ENCODE measurements at places on chromosomes 1 and 21. TPM values are rescaled to one million over a fixed set of nuclear protein-coding genes. Genes with fewer than 3 reads are reported as not detected.
A peak's percentile ranks its signal among the peaks of the same experiment; 100 is the strongest.

- no peaks in the 10 kb centered on the region for H3K36me3 ChIP-seq
- H3K4me1 ChIP-seq, result peaks cover 4% of the 10 kb centered on the region
- peaks cover 6% of the 10 kb centered on the region for H3K27me3 ChIP-seq
- DNase-seq, result no peak
Observed at GRCh38 chr1:159996653-159997052, 35.1 kb downstream of the PIGM start.

DNA sequence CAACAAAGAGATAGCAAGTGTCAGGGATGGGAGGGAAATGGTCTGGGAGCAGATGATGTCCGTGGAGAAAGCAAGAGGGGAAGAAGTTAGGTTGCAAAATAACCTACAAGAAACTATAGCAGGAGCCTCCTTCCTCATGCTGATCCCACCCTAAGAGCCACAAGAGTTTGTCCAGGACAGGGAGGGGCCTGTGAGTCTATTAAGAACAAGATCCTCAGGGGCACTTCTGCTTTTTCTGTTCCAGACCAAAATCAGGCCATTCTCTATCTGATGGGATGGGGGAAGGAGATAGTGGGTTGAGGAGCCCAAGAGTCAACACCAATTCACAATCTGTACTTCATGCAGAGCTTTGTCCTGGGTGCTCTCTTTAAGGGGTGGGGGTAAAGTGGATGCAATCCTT is 7.7 kb upstream of the ATP1A4 start:
- no peaks in the 10 kb centered on the region for H3K27me3 ChIP-seq
- no peaks in the 10 kb centered on the region for H3K4me1 ChIP-seq
- no peak overlapping the region for H3K27ac ChIP-seq
- no peak for DNase-seq
- H3K4me3 ChIP-seq, result no peak overlapping the region

DNA sequence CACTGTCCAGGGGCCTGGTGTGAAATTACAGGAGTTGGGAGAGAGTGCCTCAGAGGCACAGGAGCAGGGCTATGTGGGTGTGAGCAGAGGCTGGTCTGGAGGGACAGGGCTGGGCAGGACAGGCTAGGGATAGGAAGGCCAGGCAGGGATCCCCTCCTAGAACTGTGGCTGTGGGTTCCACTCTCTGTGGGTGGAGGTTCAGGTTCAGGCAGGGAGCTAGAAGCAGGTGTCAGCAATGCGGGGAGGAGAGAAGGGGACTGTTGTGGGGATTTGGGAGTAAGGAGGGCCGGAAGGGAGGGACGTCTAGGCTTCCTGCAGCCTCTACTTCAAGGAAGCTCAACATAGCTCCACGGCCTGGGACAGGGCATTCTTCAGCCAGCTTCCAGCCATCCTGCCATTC is 8.3 kb upstream of the GPR61 start:
- H3K4me1 ChIP-seq, result peaks cover 10% of the 10 kb centered on the region
- no peak overlapping the region for H3K4me3 ChIP-seq
- no peak for DNase-seq
- H3K27ac ChIP-seq, result no peak overlapping the region
- no peaks in the 10 kb centered on the region for H3K27me3 ChIP-seq
- no peaks in the 10 kb centered on the region for H3K36me3 ChIP-seq

DNA sequence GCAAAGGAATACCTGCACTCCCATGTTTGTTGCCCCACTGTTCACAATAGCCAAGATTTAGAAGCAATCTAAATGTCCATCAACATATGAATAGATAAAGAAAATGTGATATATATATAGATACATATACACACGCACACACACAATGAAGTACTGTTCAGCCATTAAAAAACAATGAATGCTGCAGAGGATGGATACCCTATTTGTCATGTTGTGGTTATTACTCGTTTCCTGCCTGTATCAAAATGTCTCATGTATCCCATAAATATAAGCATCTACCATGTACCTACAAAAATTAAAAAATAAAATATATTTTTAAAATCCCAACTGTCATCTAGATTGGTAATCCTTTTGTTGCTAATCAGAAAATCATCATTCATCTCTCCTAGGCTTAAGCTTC is 634.8 kb upstream of the ADGRL2 start:
- H3K27me3 ChIP-seq, result no peaks in the 10 kb centered on the region
- no peak overlapping the region for H3K4me3 ChIP-seq
- no peak for DNase-seq
- no peaks in the 10 kb centered on the region for H3K36me3 ChIP-seq
- no peak overlapping the region for H3K27ac ChIP-seq

- peak; percentile 60 for DNase-seq
- no peaks in the 10 kb centered on the region for H3K36me3 ChIP-seq
- H3K4me3 ChIP-seq, result no peak overlapping the region
- H3K27ac ChIP-seq, result peak overlapping the region; percentile 65
- H3K4me1 ChIP-seq, result peaks cover 35% of the 10 kb centered on the region
- H3K27me3 ChIP-seq, result no peaks in the 10 kb centered on the region
Observed at GRCh38 chr1:68173936-68174737, 58.2 kb downstream of the WLS start.

Gene MAN1C1
- 19.7 TPM for total RNA-seq

DNA sequence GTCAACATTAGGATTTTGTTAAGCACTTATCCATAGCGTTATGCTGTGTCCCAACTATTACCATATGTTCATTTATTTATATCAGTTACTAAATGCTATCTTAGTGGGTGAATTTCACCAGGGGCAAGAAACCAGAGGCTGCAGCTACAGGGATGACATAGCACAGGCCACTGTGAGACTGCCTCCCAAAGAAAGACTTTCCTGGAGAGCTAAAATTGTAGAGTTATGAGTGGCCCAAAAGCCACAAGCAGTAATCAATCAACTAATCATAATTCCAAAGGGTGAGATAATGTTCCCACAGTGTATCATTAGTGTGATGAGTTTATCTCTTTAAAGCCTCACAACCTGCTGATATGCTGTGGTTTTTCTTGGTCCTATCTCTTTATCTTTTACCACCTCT is 3.8 kb upstream of the TGFB2 start:
- H3K4me1 ChIP-seq, result peaks cover 3% of the 10 kb centered on the region
- no peaks in the 10 kb centered on the region for H3K27me3 ChIP-seq
- no peak overlapping the region for H3K4me3 ChIP-seq

Gene KRTAP7-1
- total RNA-seq, result not detected

DNA sequence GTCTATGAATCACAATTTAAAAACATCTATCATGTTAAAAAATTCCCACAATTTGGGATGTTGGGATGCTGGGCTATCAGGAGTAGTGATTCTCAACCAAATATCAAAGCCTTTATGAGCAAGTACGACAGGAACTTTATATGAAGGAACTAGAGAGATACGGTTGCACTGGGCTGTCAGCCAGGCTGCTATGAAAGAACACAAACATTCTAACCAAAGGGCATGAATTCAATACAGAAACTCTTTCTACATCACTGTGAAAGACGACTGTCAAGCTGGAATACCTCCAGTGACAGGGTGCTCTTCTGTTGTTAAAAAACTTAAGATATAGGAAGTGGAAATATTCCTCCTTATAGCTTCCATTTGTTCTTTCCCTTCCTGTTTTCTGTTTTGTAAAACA is 9.8 kb downstream of the CACNA1E start:
- no peak for DNase-seq
- H3K4me1 ChIP-seq, result no peaks in the 10 kb centered on the region
- no peak overlapping the region for H3K27ac ChIP-seq
- peaks cover 11% of the 10 kb centered on the region for H3K27me3 ChIP-seq
- H3K36me3 ChIP-seq, result no peaks in the 10 kb centered on the region
- H3K4me3 ChIP-seq, result no peak overlapping the region

Gene DFFA
- 36.9 TPM for total RNA-seq

- no peaks in the 10 kb centered on the region for H3K36me3 ChIP-seq
- H3K4me3 ChIP-seq, result no peak overlapping the region
- H3K27me3 ChIP-seq, result no peaks in the 10 kb centered on the region
- peaks cover 9% of the 10 kb centered on the region for H3K4me1 ChIP-seq
Observed at GRCh38 chr1:231694075-231694431, 67.5 kb downstream of the DISC1 start.

DNA sequence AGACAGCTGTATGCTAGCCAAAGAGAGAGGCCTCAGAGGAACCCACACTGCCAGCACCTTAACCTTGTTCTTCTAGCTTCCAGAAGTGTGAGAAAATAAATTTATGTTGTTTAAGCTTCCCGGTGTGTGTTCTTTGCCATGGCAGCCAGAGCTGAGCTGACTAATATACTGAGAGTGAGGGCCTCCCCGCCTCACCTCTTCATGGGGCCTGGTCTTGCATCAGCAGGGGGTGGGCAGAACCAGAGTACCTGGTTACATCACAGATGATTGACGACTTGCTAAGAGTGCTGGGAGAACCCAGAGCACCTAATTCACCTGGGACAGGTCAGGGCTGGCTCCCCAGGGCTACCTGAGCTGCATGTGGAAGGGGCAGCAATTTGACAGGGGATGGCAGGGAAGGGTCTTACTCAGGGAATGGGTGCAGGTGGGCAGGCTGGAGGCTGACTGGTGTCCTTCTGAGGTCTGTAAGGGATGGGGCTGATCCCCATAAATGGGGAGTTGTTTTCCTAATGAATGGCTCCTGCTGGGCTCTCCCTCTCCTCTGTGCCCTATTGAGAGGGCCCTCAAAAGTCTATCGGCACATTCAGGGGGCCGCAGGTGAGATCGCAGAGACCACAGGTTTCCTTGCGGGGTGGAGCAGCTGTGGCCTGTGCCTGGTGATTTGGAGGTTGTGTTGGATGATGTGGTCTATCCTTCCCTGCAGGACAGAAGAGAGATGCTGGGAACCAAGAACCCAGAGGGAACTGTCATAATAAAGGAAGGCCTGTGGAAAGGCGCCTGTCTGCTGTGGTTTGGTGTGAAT is 60.6 kb upstream of the ETV3 start:
- peak overlapping the region; percentile 78 for H3K27ac ChIP-seq
- no peak overlapping the region for H3K4me3 ChIP-seq
- peak; percentile 86 for DNase-seq
- H3K27me3 ChIP-seq, result peaks cover 17% of the 10 kb centered on the region

- H3K4me1 ChIP-seq, result no peaks in the 10 kb centered on the region
- no peak overlapping the region for H3K27ac ChIP-seq
- no peak overlapping the region for H3K4me3 ChIP-seq
Observed at GRCh38 chr1:94629259-94630181, 88.0 kb upstream of the F3 start.

Gene POLR3GL
- total RNA-seq, result 21.4 TPM

GRCh38 chr1:93814795-93815340 is 64.1 kb downstream of the DNTTIP2 start:
- no peak for DNase-seq
- H3K36me3 ChIP-seq, result no peaks in the 10 kb centered on the region
- H3K27me3 ChIP-seq, result no peaks in the 10 kb centered on the region
- H3K27ac ChIP-seq, result no peak overlapping the region

Gene MMEL1
- 3.2 TPM for total RNA-seq

Gene ADAM30
- total RNA-seq, result not detected

- no peaks in the 10 kb centered on the region for H3K4me1 ChIP-seq
- H3K27ac ChIP-seq, result no peak overlapping the region
- no peaks in the 10 kb centered on the region for H3K36me3 ChIP-seq
- H3K4me3 ChIP-seq, result no peak overlapping the region
- H3K27me3 ChIP-seq, result no peaks in the 10 kb centered on the region
Observed at GRCh38 chr1:3459051-3459908, 4.8 kb downstream of the ARHGEF16 start.

- no peaks in the 10 kb centered on the region for H3K36me3 ChIP-seq
- H3K4me1 ChIP-seq, result no peaks in the 10 kb centered on the region
- H3K27ac ChIP-seq, result no peak overlapping the region
- no peak for DNase-seq
Observed at GRCh38 chr1:7948960-7949359, 8.3 kb upstream of the TNFRSF9 start.

DNA sequence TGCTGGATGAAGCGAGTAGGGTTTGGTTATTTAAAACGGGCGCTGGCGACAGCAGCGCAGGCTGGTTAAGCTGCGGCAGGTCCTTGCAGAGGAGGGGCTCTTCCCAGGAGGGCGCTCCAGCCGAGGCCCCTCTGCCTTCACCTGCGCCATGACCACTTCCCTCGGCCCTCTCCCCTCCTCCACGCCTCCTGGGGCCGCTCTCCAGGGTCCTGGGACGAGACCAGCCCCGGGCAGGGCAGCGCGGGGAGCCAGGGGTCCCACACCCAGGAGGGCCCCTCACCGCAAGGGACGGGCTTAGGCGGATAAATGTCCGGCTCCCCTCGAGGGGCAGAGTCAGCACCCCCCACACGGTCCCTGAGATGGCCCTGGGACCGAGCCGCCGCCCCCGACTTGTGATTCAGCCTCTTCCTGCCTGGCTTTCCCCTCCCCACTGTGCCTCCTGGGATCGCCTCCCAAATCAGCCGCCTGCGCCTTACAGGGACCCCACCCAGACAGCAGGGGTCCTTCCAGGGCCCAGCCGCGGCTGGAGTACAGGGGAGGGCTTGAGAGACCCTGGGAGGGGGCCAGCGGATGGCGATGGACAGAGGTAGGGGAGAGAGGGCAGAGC is 380.7 kb downstream of the MATN1 start:
- no peak overlapping the region for H3K4me3 ChIP-seq
- H3K27ac ChIP-seq, result no peak overlapping the region
- H3K36me3 ChIP-seq, result no peaks in the 10 kb centered on the region
- no peaks in the 10 kb centered on the region for H3K4me1 ChIP-seq
- no peak for DNase-seq

DNA sequence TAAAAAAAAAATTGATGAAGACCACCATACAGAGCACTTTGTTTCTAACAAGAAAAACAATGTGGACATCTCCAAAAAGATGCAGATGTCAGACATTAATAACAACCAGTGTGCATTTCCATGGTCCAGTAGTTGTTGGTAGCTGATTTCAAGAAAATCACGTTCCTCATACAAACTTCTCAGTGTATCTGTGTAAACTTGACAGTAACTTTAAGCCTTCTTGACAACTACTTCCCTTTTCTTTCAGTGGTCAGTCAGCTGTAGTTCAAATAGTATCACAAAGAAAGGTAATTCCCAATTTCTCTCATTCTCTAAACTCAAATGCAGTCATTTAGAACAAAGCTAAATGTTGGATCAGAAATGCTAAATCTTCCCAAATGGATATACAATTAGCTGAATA is 879.9 kb downstream of the AMY1C start:
- no peak for DNase-seq
- H3K27ac ChIP-seq, result no peak overlapping the region
- no peaks in the 10 kb centered on the region for H3K4me1 ChIP-seq

GRCh38 chr1:58901008-58901407 is 117.2 kb upstream of the JUN start:
- H3K4me1 ChIP-seq, result peaks cover 63% of the 10 kb centered on the region
- DNase-seq, result no peak
- no peaks in the 10 kb centered on the region for H3K36me3 ChIP-seq
- H3K27ac ChIP-seq, result no peak overlapping the region

- H3K4me3 ChIP-seq, result no peak overlapping the region
- H3K27me3 ChIP-seq, result peaks cover 4% of the 10 kb centered on the region
- H3K4me1 ChIP-seq, result peaks cover 7% of the 10 kb centered on the region
- H3K27ac ChIP-seq, result no peak overlapping the region
Observed at GRCh38 chr1:84700070-84700469, 9.8 kb upstream of the SSX2IP start.

- no peak overlapping the region for H3K27ac ChIP-seq
- no peaks in the 10 kb centered on the region for H3K36me3 ChIP-seq
- no peak for DNase-seq
- no peaks in the 10 kb centered on the region for H3K27me3 ChIP-seq
- no peaks in the 10 kb centered on the region for H3K4me1 ChIP-seq
- H3K4me3 ChIP-seq, result no peak overlapping the region
Observed at GRCh38 chr1:162846256-162847212, 14.4 kb downstream of the CCDC190 start.

All from upper lobe of right lung (tissue), 1 donor.